Suprapubic skin (tissue), 4 donors: ENCODE measurements at places on chromosomes 16 and 17. TPM values are rescaled to one million over a fixed set of nuclear protein-coding genes. Genes with fewer than 3 reads are reported as not detected.
A peak's percentile ranks its signal among the peaks of the same experiment; 100 is the strongest.

DNA sequence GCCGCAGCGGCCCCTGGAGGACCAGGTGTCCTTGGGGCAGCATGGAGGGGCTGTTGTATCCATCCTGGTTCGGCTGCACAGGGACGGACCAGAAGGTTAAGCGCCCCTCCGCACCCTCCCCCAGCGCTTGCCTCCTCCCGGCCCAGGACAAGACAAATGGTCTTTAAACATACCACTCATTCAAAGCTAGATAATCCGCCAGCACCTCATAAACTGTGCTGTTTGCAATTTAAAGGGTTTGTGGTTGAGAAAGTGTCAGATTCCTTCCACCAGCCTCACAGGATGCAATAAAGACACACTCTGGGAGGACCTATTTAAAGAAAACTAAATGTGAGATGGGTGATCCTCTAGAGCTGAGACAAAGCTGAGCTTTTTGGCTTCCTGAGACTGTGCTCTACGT is 426.2 kb upstream of the EEF2KMT start:
- DNase-seq = no peak

GRCh38 chr16:2019518-2019920 is at the start of gene NPW:
NPW (plus strand) TSS chr16:2019785.
- no peak for DNase-seq

DNA sequence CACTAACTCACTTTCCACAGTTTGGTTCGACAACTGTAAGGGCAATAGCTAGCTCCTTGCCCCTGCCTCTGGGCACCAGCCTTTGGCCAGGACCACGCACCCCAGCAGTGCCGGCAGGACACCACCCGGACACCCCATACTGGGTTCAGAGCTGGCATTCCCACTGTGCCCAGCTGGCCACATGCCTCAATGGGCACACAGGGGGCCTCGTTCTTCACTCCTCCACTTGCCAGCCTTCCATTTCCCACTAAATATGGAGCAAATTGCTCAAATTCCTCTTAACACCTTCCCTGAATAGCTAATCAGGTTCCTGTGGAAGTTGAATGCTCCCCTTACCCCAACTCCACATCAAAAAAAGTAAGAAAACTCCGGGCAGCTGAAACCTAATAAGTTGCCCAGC is 52.5 kb downstream of the PIPOX start:
- DNase-seq = no peak

DNA sequence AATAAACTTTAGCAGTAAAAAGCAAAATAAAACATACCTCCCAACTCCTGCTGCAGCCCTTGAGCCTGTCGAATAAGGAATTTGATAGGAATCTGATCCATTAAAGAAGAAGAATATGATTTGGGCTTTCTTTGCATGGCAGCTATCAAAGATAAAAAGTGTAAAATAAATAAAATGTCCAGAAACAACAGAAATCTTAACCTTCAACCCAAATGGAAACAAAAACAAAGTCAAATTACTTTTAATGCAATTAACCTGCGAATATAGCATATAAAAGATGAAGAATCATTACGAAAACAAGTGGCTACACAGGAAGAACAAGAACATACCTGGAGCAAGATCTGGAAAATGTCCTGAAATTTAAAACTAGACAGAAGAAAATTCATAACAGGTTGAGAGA is 21.5 kb upstream of the BRIP1 start:
- DNase-seq = no peak

DNA sequence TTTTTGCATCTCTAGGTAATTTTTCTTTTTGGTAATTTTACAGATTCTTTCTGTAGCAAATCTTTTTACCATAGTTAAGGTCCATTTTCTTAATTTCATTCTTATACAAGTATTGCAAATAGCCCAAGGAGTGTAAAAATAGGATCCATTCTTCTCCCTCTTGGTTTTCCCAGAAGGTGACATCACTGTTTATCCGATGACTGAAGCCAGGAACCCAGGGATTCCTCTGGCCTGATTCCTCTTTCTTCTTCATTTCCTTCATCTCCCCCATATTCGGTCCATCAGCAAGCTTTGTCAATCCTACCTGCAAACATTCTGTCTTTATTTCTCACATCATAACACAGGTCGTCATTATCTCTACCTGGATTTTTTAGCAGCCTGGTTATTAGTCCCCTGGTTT is 5.3 kb downstream of the RBBP6 start:
- no peak for DNase-seq

GRCh38 chr16:25637236-25637635 is 54.5 kb upstream of the HS3ST4 start:
- no peak for DNase-seq

DNA sequence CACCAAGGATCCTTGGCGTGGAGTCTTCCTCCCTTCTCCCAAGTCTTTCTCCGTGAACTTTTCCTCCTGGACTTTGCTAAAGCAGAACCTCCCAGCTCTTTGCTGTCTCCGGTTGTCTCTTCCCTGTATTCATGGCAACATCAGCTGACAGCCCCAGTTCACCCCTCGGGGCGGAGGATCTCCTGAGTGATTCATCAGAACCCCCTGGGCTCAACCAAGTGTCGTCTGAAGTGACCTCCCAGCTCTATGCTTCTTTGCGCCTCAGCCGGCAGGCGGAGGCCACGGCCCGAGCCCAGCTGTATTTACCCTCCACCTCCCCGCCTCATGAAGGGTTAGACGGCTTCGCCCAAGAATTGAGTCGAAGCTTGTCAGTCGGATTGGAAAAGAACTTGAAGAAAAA is 943 bp downstream of the CNTROB start:
- DNase-seq = no peak

GRCh38 chr16:89216315-89217137 is 977 bp upstream of the ZNF778 start:
- DNase-seq = peak; percentile 90

Gene KRTAP4-6
- total RNA-seq = 9.0 TPM

Gene NGFR
- 18.3 TPM for total RNA-seq

Gene CHST4
- total RNA-seq = not detected

Gene ZFHX3
- total RNA-seq = 16.1 TPM
